Brain (organoid and tissue), 16 donors: ENCODE measurements at places on chromosomes 13 and 19.
A peak's percentile ranks its signal among the peaks of the same experiment; 100 is the strongest.

GRCh38 chr19:1805401-1806183 lies 6.5 kb downstream of the ATP8B3 start:
- no peak for DNase-seq

DNA sequence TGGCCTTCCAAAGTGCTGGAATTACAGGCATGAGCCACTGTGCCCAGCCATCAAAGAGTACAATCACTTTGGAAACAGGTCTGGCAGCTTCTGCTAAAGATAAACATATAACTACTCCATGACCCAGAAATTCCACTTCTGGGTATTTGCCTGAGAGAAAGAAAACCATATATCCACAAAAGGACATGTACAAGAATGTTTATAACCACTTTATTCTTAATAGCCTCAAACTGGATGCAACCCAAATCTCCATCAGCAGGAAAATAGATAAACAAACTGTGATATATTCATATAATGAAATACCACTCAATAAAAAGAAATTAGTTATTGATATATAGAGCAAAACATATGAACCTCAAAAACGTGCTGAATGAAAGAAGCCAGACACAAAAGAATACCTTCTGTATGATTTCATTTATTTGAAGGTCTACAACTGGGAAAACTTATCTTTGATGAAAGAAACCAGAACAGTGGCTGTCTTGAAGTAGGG lies 40.5 kb downstream of the TEX26 start:
- DNase-seq = no peak

DNA sequence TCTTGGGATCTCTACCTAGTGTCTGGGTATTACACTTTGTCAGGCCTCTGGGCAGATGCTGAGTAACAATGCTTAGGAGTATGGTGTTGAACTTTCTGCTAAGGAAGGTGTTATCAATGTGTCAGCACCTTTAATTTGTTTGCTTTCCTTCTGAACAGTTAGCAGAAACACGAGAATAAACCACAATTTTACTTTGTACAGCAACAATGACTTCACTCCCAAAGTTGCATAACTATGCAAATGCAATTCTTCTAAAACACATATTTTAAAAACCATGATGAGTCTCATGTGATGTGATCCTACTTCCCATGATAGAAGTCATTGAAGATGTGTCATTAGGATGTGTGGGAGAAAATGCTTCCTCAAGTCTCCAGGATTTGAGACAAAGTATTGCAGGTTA lies 155.0 kb downstream of the POSTN start:
- DNase-seq = no peak

- no peak for DNase-seq
Observed at GRCh38 chr13:114107686-114108081, 24.7 kb downstream of the RASA3 start.

DNA sequence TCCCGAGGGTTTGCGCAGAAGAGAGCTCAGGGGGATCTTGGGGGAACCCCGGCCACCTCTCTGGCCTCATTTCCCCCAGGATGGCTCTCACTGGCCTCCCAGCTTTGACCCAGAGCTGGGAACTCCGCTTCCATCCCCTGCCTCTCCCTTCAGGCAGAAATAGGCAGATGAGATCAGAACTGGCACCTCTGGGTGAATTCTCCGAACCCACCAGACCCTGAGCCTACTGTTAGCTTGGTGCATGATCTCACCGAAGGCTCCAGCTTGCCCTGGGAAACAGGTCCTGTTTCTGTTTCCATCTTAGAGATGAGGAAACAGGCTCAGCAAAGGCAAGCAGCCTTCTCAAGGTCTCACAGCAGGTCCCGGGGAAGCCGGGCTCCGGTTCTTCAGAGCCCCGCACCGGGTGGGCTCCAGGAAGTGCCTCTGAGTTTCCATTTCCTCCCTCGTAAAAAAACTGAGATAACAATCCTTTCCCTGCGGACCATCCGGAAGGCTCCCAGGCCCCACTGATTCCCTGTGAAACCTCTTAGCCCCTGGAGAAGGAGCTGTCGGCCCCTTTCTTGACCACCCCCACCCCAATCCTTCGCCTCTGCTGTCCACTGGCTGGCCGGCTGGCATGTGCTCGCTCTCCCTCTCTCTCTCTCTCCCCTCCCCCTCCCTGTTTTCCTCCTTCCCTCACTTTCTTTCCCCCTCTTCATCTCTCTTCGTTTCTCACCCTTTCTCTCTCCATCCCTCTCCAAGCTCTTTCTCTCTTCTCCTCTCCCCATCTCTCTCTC lies 2.1 kb downstream of the NECTIN2 start:
- DNase-seq = no peak

DNA sequence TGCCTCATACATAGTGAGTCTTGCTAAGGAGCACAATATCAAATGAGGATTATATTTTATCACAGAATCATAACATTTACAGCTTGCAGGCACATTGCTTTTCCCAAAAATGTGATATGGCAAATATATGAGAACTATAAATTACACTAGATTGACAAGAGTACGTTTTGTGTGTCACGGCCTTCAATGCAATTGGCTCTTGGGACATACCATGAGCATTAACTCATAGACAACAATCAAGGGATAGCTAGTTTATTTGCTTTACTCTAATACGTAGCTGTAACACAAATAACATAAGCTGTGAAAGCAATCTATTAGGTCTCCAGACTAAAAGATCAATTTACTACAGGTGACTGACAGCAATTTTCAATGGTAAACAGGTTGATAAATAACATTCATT lies 17.8 kb downstream of the LHFPL6 start:
- DNase-seq = no peak

- no peak for DNase-seq
Observed at GRCh38 chr13:21546372-21546771, 57.6 kb downstream of the MICU2 start.

- no peak for DNase-seq
Observed at GRCh38 chr13:99548448-99548847, 47.2 kb downstream of the TM9SF2 start.

GRCh38 chr13:67916650-67917049 lies 686.5 kb upstream of the PCDH9 start:
- no peak for DNase-seq

- no peak for DNase-seq
Observed at GRCh38 chr13:23680845-23681669, 110.8 kb downstream of the TNFRSF19 start.

GRCh38 chr19:33175886-33176669 lies 18.1 kb upstream of the LRP3 start:
- DNase-seq = no peak

DNA sequence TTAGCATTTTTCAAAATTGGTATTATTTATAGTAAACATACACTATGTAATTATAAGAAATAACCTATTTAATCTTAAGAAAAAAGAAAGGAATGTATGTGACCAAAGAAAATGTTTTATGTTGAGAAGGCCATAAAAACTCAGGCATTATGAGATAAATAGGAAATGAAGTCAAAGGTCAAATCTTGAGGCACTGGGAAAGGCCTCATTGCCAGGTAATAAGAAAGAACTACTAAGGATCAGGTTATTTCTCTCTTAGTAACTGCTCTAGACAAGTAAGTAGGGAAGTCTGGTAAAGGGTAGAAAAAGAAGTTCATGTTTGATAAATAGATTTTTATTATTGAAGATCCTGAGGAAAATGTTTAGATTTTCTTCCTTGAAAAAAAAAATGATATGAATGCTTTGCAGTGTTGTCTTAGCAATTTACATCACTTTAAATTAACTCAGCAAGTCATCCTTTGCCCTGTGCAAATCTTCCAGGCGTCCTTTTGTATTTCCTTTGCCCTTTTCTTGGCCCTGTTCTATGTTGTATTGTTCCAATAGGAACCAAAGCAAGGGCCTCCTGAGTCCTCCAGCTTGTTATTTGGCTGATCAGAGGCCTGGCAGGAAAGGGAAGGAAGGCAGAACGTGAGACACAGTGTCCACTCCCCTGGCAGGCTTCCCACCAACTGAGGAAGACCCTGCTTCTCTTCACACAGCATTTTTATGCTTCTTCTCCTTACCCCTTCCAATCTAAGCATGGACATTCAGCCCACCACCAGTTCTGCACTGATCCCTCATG lies 260.4 kb upstream of the MIR17HG start:
- DNase-seq = no peak

GRCh38 chr13:33728271-33729037 lies 89.5 kb upstream of the RFC3 start:
- peak; percentile 20 for DNase-seq

DNA sequence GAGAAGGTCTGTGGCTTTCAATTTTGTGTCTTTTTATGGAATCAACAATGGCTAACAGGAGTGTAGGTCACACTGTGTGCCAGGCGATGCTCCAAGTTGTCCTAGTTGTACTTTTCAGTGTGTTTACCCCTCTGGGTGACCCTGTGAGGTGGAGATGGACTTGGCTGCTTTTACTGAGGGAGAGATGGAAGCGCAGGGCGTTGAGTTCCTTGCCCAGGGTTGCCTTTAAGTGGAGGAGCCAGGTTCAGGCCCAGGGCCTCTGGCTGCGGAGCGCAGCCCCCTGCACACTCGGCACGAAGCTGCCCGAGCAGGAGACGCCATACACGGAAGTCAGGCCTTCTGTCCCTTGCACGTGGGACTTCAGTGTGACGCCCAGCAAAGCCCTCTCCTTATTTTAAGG lies 112.8 kb downstream of the RAB20 start:
- DNase-seq = no peak

DNA sequence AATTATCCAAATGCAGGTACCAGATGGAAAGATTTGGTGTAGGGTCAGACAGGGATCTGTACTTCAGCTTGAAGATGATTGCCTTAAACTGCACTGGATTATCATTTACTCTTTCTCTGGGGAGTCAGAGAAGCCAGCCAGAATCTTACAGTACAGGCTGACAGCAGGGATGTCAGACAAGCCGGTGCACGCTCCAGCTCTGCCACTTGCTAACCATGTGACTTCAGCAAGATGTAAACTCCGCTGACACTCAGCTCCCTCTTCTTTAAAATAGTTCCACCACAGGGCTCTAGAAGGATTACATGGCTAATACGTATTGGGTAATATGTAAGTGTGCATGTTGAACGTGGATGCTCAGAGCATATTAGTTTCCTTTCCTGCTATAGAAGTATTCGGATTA lies 251.4 kb upstream of the MAB21L1 start:
- DNase-seq = no peak

GRCh38 chr19:50224986-50225747 lies 21.7 kb downstream of the MYH14 start:
- no peak for DNase-seq

DNA sequence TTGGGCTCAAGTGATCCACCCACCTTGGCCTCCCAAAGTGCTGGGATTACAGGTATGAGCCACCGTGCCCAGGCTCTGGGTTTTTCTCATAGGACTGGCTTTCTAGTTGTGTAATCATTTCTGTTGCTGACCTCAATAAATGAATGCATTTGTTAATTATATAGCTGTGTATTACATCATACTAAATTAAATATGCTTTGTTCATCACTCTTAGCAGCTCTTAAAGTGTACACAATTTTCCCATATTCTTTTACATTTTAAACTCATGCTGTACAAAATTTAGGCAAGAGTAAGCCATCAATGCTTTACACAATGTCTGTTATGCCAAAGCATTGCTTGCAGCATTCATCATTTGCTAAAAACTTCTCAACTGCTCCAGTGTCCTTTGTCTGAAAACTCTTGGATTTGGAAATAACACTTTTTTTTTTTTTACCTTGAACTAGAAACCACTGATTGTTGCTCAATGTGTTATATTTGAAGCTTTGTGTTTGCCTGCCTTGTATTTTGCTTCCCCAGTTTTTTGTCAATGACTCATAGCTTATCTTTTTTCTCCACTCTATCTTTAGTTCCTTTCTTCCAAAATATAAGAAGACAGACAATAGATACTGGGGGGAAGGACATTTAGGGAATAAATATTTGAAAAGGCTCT lies 31.4 kb downstream of the CCDC122 start:
- no peak for DNase-seq

DNA sequence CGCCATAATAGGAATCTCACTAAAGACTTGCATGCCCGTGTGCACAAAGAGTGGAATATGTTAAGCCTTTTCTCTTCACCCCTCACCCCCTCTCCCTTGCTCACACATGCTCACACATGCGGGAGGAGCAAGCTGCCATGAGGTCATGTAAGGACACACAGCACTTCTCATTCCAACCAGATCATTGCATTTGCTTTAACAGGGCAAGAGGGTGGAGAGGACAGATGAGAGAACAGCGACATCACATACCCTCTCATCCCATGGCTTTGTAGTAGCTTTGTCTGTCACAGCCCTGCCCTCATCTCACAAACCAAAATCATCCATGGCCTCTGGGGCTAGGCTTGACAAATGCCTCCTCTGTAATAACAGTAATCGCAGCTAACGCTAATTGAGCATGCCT lies 145.6 kb upstream of the FRY start:
- DNase-seq = peak; percentile 88

GRCh38 chr19:7901337-7901736 lies 2.3 kb upstream of the MAP2K7 start:
- no peak for DNase-seq

- no peak for DNase-seq
Observed at GRCh38 chr13:51331354-51331861, 8.1 kb upstream of the SERPINE3 start.

DNA sequence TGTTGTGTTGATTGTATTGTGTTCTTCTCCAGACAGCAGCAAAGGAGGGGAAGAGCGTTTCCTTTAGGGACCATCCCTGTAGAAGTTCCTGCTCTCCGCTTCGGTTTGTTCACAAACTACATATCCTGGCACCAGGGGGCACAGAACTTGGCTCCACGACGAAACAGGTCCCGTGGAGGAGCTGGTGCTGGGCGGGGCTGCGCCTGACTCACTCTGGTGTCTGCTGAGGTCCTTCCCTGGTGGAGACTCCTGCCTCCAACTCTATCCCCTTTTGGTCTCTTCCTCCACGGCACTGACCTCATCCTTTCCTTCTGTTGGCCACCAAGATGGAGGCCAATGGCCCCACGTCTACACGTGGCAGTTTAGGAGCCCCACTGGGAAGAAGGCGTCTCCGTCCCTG lies 14.7 kb downstream of the TMPRSS9 start:
- DNase-seq = no peak

DNA sequence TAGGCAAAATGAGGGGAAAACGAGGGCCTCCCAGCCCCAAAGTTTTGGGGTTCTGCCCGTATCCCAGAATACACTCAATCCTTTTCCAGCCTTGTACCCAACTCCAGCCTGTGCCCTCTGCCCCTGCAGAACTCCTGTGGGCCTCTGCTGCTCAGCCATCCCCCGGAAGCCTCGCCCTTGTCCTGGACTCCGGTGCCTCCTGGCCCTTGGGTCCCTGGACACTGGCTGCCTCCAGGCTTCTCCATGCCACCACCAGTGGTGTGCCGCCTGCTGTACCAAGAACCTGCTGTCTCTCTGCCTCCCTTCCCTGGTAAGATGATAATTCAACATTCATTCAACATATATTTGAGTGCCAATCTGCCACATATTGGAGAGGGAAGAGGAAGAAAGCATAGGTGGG lies 3.8 kb downstream of the DMRTC2 start:
- no peak for DNase-seq
